ENCODE measurements at places on chromosomes 4 and X. TPM values are rescaled to one million over a fixed set of nuclear protein-coding genes. Genes with fewer than 3 reads are reported as not detected.

The PNMA6F gene
- total RNA-seq = not detected

The GAGE1 gene
- total RNA-seq = not detected

The PPARGC1A gene
- 0.15 TPM for total RNA-seq

The OPRPN gene
- not detected for total RNA-seq

The KLHL5 gene
- total RNA-seq = 50.3 TPM

The S100P gene
- 0.13 TPM for total RNA-seq

The TLR2 gene
- not detected for total RNA-seq

The HPGD gene
- not detected for total RNA-seq

The MAGEA4 gene
- not detected for total RNA-seq

The C4orf54 gene
- 8.8 TPM for total RNA-seq

The CSAG2 gene
- not detected for total RNA-seq
